EH (cell line): ENCODE measurements at places on chromosomes 1 and 21.

- no peak for DNase-seq
Observed at GRCh38 chr1:166972826-166973225, 2.5 kb downstream of the ILDR2 start.

DNA sequence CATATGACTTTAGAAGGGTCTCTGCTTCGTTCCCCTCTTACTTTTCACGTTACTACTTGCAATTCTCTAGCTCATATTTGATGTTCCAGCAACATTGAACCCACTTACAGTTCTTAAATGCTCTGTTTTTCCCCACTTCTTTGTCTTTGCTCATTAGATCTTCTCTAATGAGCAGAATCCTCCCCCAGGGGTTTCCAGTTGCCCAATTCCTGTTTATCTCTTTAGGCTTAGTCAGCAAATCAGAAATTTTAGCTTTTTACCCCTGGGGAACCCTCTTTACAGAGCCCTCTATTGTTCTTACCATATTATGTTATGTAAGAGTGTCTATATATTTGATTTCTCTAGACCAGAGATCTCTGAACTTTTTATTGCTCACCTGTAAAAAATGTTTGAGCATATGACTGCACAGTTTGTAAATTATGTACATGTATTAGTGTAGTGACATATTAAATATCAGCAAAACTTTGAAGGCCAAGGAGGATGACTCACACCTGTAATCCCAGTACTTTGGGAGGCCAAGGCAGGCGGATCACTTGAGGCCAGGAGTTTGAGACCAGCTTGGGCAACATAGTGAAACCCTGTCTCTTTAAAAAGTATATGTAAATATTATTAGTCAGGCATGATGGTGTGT, 71.4 kb downstream of the FNBP1L start:
- peak; percentile 11 for DNase-seq

- peak; percentile 78 for DNase-seq
Observed at GRCh38 chr1:35111106-35111505, 31.9 kb downstream of the ZMYM1 start.

DNA sequence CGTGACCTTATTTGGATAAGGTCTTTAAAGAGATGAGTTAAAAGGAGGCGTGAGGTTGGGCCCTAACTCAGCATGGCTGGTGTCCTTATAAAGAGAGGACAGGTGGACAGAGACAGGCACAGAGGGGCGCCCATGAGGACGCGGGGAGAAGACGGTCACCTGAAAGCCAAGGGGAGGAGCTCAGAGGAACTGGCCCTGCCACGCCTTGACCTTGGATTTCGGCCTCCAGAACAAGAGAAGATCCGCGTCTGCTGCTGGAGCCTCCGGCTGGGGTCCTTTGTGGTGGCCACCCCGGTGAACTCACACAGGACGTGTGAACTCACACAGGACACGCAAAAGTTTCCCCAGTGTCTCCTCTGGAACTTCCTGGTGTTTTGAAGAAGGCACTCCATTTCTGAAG, 122.7 kb downstream of the SIK1 start:
- DNase-seq = no peak

- peak; percentile 96 for DNase-seq
Observed at GRCh38 chr1:91736715-91737615, 149.0 kb downstream of the TGFBR3 start.

GRCh38 chr1:95547005-95547404, 313.0 kb downstream of the RWDD3 start:
- DNase-seq = no peak

DNA sequence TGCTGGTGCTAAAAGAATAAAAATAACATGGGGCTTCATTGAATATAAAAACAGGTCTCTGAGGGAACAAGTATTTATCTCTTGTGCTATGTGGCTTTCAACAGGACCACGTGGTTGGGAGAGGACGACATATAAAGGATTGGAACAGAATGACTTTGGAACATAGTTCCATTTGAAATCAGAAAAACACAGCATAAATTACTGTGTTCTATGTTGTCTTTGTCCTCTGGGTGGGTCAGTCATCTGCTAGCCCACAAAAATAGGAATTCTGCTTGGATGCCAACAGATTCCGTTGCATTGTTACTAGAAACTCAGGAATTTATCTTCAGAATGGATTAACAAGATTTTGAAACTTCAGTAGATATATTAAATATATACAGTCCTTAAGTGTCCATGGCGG, 5.9 kb downstream of the CEP85 start:
- DNase-seq = peak; percentile 61

DNA sequence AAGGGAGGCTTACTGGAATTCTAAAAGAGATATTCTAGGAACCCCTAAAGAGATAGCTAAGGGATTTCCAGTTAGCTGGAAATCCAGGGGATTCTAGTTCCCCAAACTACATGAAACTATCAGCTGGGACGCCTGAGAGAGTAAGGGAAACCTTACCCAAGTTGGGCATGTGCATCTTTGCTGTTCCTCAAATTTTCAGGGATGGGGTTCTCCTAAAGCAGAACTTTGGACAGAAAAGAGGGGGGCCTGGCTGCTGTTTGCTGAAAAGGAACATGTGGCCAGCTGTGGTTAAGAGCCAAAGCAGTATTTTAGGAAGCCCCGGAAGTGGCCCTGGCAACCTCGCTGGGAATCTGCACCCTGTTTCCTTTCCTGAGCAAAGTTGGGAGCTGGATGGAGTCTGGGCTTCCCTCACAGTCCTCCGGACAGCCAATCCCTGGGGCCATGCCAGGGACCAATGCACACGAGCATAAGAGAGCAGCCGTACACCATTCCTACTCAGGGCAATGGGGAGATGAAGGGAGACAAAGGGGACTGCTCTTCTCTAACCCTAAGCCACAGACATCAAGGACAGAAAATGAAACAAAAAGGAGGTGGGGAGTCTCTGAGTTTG, 154.3 kb downstream of the PLXNA2 start:
- DNase-seq = no peak

- peak; percentile 35 for DNase-seq
Observed at GRCh38 chr1:113101588-113101987, 28.6 kb downstream of the LRIG2 start.

- DNase-seq = peak; percentile 77
Observed at GRCh38 chr1:57124768-57125446, 159.1 kb upstream of the C8B start.

DNA sequence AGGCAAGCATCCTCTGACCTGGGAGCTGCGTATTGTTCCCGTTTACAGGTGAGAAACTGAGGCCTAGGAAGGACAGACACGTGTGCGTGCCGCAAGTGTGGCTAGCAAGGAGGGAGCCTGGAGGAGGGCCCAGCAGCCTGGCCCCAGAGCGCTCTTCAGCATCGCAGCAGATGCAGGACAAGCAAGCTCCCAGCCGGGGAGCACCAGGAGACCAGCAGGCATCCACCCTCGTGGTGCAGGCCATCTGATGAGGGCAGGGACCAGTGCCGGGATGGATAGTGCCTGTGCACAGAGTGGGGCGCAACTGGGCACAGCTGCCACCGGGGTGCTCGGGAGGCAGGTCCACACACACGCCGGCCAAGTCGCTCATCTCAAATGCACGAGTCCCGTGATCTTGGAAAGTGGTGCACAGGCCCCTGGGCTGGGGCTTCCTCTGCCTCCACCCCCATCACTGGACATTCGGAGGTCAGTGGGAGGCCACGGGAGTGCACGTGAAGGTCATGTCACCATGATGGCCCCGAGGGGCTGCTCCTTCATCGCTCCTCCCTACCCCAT, 55.1 kb downstream of the COL18A1 start:
- DNase-seq = peak; percentile 29

DNA sequence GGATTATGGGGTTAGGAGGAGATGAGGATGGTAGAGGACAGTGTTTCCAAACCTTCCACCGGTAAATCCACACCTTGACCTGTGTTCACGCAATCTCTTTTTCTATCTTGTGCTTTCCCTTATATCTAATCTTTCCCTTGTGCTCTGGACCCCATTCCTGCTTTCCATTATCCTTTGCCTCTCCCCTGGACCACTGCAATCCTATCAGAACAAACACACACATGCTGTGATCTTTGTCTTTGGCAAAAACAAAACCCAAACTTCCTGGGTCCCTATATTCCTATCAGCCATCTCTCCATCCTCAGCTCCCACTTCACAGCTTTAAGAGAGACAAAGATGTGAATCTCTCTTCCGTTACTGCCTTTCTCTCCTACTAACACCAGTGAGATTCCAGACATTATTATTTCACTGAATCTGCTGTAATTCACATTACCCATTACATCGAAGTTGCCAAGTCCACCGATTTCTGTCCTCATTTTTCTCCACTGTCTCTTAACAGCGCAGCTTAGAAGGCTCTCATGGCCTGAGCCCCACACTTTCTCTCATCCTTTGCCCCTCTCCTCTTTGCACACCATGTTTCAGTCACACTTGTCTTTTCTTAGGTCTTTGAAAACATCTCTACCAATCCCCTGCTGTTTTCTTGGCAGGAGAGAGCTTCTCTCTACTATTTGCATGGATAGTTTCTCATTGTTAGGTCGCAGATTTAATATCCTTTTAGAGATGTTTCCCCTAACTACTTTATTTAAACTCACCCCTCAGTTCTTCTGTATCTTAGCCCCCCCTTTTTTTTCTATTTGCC, 230.0 kb upstream of the B3GALT2 start:
- DNase-seq = no peak

DNA sequence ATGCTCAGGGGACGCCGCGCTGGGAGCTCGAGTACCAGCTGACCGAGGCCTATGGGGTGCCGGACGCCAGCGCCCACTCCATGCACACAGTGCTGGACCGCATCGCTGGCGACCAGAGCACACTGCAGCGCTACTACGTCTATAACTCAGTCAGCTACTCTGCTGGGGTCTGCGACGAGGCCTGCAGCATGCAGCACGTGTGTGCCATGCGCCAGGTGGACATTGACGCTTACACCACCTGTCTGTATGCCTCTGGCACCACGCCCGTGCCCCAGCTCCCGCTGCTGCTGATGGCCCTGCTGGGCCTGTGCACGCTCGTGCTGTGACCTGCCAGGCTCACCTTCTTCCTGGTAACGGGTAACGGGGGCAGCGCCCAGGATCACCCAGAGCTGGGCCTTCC, 1.3 kb upstream of the XKR8 start:
- no peak for DNase-seq

GRCh38 chr1:18948048-18948912, 8.2 kb downstream of the IFFO2 start:
- peak; percentile 67 for DNase-seq

DNA sequence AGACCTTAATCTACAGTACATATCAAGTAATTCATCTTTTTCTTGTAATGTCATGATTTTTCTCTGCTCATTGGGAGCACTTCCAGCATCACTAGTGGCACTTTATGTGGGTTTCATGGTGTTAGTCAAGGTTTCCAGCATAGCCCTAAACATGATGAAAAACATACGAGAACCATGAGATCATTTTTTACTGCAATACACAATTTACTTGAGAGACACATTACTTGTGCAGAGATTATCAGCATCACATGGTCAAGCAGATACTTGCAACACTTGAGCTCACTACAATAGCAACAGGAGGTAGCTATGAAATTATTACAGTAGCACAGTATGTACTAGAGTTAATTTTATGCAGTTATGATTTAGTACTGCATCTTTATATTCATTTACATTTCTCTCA, 36.4 kb downstream of the ITGB3BP start:
- no peak for DNase-seq

DNA sequence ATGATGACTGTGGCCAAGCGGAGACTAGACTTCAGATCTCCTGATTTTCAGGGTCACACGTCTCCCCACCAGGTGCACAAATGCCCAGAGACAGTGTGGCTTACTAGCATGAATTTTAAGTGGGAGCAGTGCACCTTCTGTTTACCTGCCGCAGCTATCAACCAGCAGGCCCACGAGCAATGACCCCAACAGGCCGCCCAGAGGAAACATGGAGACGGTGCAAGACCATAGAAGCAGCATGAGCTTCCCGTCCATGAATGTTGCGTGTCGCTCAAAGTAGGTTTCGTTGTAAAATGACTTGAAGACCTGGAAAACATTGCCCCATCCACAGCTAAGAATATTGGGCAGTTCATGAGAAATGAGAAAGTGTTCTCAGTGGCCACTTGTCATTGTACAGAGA, 3.5 kb downstream of the SLC2A7 start:
- no peak for DNase-seq

- no peak for DNase-seq
Observed at GRCh38 chr1:19401535-19401889, 83.8 kb downstream of the CAPZB start.

GRCh38 chr1:198620951-198621824, 17.7 kb upstream of the PTPRC start:
- DNase-seq = no peak

- no peak for DNase-seq
Observed at GRCh38 chr1:234768171-234768568, 158.2 kb upstream of the IRF2BP2 start.

GRCh38 chr1:66182026-66182425, 351.9 kb upstream of the SGIP1 start:
- DNase-seq = no peak

DNA sequence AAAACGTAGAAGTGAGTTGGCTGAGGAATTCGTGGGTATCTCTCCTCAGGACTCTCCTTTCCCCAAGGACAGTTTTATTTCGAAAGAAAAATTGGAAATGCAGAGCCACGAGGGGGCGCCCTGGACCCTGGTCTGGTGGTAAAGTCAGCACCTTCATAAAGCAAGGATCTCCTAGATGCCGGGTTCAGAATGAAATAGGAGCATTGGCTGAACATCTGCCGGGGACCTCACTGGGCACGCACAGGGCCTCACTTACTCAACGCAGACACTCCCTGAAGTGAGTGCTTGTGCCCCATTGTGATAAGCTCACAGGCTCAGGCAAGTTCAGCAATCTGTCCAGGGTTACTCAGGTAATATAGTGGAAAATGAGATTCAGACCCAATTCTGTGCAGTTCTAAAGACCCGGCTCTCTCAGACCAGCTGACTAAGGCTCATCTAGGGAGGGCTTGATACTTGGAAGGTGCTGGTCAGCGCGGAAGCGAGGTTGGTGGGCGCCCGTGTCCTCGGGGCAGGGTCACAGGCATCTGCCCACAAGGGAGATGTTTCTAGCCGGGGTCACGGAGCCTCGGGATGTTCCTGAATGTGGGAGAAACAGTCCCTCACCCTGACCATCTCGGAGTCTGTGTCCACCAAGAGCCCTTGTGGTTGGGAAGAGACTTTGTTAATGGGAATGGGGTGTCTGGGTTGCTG, 55.7 kb upstream of the ETV3 start:
- peak; percentile 57 for DNase-seq

- peak; percentile 19 for DNase-seq
Observed at GRCh38 chr21:25934130-25934529, 199.4 kb downstream of the GABPA start.

DNA sequence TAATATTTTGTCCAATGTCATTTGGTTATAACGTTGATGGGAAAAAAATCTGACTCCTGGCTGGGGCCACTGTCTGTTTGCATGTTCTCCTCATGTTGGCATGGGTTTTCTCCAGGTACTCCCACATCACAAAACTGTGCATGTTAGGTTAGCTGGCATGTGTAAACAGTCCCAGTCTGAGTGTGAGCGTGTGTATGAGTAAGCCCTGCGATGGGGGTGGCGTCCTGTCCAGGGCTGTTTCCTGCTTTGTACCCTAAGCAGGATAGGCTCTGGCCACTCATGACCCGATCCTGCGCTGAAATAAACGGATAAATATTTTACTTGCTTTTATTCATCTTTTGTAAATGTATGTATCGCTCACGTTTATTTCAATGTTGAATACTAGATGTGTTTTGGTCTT, 13.5 kb downstream of the EFCAB14 start:
- no peak for DNase-seq

- no peak for DNase-seq
Observed at GRCh38 chr1:6212193-6212959, 6.5 kb downstream of the RNF207 start.
